ENCODE measurements at places on chromosomes 12 and 14. TPM values are rescaled to one million over a fixed set of nuclear protein-coding genes. Genes with fewer than 3 reads are reported as not detected.

Gene MANSC4
- total RNA-seq: not detected

Gene SLCO1C1
- 2.1 TPM for total RNA-seq

DNA sequence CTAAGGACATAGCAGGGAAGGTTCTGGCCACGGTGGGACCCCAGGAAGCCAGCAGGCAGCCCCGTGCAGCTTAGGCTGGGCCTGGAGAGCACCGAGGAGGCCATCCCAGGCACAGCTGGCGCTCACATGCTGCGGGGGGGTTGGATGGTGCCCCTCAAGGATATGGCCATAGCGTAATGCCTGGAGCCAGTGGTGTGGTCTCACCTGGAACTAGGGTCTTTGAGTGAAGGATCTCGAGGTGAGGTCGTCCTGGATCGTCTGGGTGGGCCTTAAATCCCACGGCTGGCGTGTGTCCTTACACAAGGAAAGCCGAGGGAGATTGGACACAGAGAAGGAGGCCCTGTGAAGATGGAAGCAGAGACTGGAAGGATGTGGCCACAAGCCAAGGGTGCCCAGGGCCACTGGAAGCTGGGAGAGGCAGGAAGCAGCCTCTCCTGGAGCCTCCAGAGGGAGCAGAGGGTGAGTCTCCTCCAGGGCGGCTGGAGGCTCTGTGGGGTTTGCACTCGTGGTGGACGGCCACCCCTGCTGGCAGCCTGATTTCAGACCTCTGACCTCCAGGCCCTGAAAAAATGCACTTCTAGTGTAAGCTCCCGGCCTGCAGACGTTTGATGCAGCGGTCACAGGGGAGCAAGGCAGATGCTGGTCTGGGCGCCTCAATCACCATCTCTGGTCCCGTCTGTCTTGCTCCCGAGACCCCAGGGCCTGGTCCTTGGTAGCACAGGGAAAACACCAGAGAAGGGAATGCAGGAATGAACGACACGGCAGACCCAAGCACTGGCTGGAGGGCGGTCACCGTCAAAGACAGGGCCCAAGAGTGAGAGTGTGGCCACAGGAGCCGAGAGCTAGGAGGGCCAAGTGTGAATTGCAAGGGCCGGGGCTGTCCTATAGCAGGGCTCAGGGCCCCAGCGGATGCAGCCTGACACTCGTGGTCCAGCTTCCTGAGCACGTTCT lies 218.6 kb downstream of the KIF26A start:
- no peak for DNase-seq

DNA sequence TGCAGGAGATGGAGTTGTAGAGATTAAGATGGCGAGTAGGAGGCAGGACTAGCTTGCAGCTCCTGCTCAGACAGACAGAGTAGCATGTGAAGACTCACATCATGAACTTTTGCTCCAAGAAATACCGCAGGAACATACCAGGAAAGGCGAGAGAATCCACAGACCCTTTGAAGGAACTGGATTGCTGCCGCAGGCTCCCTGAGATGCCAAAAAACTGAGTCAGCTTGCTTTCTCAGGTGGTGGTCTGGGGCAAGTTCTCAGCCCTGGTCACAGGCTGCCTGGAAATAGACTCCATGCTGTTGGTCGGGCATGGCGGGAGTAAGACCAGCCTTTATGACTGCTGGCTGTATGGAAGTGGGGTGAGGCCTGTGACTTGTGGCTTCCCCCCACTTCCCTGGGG lies 163.6 kb upstream of the NAV3 start:
- no peak for DNase-seq

DNA sequence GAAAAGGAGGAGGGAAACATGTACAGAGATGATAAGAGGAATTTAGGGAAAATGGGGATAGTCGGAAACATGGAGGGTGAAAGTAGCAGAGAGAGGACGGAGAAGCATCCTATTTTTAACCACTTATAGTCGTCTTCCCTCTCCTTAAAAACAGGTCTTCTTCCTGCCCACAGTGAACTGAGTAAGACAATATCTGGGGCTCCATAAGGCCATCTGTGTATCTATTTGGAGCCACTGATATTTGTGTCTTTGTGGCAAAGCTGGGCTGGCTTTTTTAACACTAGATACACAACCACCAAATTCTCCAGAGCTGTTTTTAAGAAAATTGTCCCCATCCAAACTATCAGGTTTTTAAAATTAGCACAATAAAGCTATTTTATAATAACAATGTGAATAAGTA lies 109.5 kb upstream of the RAP1B start:
- DNase-seq: no peak

DNA sequence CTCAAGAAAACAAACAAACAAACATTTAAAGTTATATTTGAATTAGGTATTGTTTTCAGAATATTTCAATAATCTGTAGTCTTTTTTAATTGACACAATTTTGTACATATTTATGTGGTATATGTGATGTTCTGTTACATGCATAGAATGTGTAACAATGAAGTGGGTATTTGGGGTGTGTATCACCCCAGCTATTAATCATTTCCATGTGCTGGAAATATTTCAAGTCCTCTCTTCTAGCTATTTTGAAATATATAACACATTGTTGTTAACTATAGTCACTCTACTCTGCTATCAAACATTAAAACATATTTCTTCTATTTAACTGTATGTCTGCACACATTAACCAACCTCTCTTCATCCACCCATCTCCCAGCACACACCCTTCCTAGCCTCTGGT lies 32.0 kb upstream of the SIX1 start:
- DNase-seq: no peak

GRCh38 chr14:25396128-25396527 lies 346.2 kb upstream of the STXBP6 start:
- no peak for DNase-seq

GRCh38 chr12:102376181-102376747 lies 104.1 kb downstream of the IGF1 start:
- no peak for DNase-seq

Gene RNASE3
- total RNA-seq: 2.7 TPM

Gene GPR135
- 3.2 TPM for total RNA-seq

- DNase-seq: no peak
Observed at GRCh38 chr12:50400104-50400637, 514 bp upstream of the LARP4 start.

DNA sequence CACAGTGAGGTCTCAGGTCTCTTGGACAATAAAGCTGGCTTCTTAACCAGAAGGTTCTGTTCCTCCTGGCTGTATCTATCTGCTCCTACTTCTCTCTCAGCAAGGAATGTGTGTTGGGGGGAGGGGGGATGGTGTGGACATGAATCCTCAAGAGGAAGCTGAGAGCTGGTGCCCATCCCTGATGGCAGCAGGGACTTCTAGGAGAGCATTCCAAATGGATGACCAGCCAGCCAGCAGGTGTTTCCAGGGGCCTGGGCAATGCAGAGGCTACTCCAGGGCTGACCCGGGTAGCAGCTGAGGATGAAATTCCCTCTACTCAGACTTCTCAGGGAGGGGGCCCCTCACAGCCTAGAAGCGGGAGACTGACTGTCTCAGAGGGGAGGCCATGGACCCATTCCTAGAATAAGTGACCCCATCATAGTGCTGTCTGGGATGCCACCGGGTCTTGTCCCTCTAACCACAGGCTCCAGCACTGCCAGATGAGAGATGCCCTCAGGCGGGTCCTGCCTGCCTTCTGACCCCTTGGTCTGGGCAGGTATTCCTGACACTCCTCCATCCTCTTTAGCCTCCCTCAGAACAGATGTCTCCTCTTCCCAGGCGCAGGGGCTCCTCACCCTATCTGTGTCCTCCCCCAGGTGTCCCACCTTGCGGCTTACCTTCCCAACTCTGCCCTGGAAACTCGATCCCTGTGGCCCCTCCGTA lies 1.2 kb downstream of the RAB15 start:
- no peak for DNase-seq

- no peak for DNase-seq
Observed at GRCh38 chr14:21263284-21264024, 5.8 kb downstream of the HNRNPC start.

Gene CLEC2B
- total RNA-seq: 18.7 TPM

Gene GPR84
- total RNA-seq: 0.79 TPM

Gene AGAP2
- total RNA-seq: 1.1 TPM

DNA sequence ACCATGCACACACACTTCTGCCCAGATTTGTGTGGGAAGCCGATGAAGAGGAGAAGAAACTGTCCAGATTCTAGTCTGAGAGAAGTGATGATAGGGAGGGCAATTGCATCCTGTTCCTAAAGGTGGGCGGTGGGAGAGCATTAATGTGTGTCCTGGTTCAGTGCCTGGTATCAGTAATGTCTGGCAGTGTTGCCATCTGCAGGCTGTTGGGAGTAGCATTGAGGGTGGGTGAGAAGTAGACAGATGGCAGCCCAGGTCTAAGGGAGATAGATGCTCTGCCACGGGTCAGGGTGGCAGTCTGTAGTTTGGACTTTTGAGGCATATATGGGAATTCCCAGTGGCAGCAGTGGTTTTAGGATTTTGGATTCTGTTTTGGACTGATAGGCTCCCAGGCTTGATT lies 156.4 kb downstream of the ETNK1 start:
- DNase-seq: no peak

Gene CS
- 118 TPM for total RNA-seq

DNA sequence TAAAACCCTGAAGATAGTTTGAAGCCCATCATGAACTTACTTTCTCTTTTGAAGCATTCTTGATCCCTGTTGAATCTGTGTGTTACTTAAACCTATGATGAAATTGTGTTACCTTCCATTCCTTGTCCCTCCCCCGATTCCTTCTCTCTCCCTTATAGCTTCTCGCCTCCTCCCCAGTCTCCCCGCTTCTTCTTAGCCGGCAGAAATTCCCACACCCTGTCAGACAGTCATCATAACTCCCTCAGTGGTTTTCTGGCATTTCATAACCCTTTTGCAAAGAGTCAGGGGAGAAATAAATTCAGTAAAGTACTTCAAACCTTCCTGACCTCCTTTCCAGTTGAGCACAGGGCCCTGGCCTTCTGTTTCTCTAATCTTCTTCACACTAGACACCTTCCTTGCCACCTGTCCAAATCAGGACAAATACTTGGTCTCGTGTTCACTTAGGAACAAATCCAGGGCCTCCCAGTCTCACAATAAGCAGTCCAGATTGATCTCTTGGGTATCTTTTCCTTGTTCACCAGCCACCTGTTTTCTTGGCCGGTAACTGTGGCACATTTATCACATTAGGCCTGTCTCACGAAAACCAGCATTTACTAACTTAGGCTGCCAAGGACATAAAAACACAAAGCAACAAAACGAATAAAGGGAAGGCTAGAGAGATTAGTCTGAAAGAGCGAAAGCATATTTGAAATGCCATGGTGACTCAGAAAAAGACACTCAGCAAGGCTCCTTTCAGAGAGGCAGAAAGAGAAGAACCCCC lies 355.9 kb downstream of the TMTC2 start:
- DNase-seq: no peak

Gene ATN1
- total RNA-seq: 39.4 TPM

Gene ZNF385A
- total RNA-seq: 10.5 TPM

Gene GPD1
- total RNA-seq: 163 TPM

DNA sequence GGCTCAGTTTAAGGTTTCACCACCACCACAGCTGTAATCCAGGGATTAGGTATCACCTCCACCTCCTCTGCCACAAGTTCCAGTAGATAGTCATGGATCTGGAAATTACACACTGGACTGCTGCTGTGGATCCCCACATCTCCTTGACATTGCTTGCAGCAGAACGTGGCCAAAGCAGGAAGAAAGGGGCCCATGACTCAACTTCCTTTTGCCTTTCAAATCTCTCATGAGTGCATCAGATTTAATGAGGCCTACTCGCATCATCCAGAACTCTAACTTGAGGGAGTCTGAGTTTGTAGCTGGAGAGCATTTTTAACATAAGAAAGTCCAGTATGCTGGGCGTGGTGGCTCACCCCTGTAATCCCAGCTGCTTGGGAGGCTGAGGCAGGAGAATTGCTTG lies 29.2 kb upstream of the TMED10 start:
- DNase-seq: no peak

GRCh38 chr14:36324897-36325296 lies 4.5 kb upstream of the MBIP start:
- DNase-seq: no peak

DNA sequence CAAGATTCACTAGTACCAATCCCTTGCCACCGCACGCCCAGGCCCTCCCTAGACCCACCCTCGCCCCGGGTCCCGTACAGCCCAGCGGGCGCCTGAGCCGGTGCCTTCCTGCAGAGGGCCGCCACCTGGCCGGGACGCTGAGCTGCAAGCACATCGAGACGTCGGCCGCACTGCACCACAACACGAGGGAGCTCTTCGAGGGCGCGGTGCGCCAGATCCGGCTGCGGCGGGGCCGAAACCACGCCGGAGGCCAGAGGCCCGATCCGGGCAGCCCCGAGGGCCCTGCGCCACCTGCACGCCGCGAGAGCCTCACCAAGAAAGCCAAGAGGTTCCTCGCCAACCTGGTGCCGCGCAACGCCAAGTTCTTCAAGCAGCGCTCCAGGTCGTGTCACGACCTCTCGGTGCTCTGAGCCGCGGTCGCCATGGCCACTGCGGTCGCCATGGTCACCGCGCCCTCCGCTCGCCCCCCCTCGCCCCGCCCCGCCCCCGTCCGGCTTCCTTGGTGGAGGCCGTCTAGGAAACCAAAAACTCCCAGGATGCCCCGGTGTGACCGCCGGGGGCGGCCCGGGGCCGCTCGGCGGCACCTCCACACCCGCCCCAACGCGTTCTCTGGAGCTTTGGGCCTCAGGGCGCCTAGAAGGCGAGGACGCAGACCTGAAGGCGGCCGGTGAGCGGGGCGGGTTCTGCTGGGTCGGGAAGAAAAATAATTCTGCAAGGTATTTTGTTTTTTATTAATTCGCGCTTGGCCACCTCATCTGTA lies 3.7 kb downstream of the REM2 start:
- peak; percentile 19 for DNase-seq

DNA sequence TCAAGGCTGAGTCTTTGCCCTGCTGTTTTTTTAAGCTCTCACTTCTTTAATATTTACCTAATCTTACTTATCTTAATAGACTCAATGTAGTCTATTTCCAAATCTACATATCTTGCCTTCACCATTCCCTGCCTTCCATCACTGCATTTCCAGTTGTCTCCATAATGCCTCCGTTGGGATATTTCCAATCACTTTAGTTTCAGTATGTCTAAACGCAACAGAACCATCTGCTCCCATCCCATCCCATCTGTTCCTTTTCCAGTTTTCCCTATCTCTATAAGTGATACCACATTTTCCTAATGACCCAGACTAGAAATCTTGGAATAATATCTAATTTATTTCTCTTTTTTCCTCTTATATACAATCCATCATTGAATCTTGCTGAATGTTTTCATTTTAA lies 15.1 kb upstream of the CCDC198 start:
- no peak for DNase-seq

GRCh38 chr12:53182903-53183302 lies 2.2 kb upstream of the CSAD start:
- DNase-seq: no peak

Measured in skin of body (tissue), 3 donors.